ENCODE measurements at places on chromosomes 2 and 18. TPM values are rescaled to one million over a fixed set of nuclear protein-coding genes. Genes with fewer than 3 reads are reported as not detected.

DNA sequence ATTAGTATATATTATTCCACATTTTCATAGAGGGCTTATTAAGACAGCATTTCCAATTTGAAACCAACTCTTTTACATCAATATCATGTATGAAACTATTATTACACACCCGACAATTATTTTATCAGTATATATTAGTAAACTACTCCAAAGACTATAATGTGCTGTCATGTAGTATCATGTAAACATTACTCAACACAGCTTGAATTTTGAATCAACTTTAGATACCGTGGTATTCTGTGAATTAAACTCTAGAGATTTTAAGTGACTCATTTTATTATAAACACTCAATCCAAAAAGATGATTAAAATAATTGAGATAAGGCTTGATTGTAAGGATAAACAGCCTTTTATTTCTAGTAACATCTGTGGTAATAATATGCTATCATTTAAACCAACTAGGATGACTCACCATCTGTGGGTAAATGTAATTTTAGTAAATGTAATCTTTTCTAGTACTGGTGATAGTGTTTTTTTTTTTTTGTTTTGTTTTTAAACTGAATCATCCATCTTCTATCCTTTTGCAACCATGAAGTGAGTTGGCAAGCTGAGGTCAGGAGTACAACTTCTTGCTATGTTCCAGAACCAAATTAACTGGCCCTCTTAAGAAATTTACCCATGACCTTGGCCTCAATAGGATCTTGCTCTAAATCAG, 144.3 kb upstream of the SMAD7 start:
- DNase-seq, result no peak
- H3K4me1 ChIP-seq, result peaks cover 2% of the 10 kb centered on the region
- no peaks in the 10 kb centered on the region for H3K27me3 ChIP-seq
- no peak overlapping the region for H3K27ac ChIP-seq
- H3K4me3 ChIP-seq, result no peak overlapping the region

The RFX8 gene
- total RNA-seq, result 0.60 TPM

DNA sequence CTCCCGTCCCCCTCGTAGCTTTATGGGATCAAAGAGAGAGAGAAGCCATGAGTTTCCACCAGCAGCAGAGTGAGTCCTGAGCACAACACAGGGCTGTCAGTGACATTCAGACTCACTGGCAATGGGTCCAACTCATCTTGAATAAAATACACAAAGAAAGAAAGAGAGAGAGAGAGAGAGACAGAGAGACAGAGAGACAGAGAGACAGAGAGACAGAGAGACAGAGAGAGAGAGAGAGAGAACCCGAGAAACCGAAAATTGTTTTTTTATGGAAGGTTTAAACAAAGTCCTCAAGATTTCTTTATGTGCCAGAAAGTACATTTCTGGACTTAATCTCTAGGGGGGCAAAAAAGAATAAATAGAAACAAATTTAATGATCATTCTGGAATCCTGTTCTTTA, 11.5 kb upstream of the BCL2 start:
- DNase-seq, result no peak
- H3K4me1 ChIP-seq, result no peaks in the 10 kb centered on the region
- H3K36me3 ChIP-seq, result peaks cover 26% of the 10 kb centered on the region
- H3K27me3 ChIP-seq, result no peaks in the 10 kb centered on the region

GRCh38 chr2:88871336-88871735, 179.9 kb downstream of the RPIA start:
- no peaks in the 10 kb centered on the region for H3K36me3 ChIP-seq
- no peak for DNase-seq
- H3K4me1 ChIP-seq, result peaks cover 8% of the 10 kb centered on the region
- H3K27ac ChIP-seq, result no peak overlapping the region
- no peak overlapping the region for H3K4me3 ChIP-seq
- H3K27me3 ChIP-seq, result peaks cover 9% of the 10 kb centered on the region

GRCh38 chr2:231276987-231277386, 78.6 kb downstream of the ARMC9 start:
- H3K27ac ChIP-seq, result no peak overlapping the region
- H3K27me3 ChIP-seq, result no peaks in the 10 kb centered on the region
- no peaks in the 10 kb centered on the region for H3K36me3 ChIP-seq
- peaks cover 3% of the 10 kb centered on the region for H3K4me1 ChIP-seq
- peak; percentile 13 for DNase-seq

All from activated naive CD4-positive, alpha-beta T cell treated with anti-CD3 and anti-CD28 coated beads for 36 hours (primary cell).